ENCODE measurements at places on chromosomes 7 and 10. TPM values are rescaled to one million over a fixed set of nuclear protein-coding genes. Genes with fewer than 3 reads are reported as not detected.
A peak's percentile ranks its signal among the peaks of the same experiment; 100 is the strongest.

DNA sequence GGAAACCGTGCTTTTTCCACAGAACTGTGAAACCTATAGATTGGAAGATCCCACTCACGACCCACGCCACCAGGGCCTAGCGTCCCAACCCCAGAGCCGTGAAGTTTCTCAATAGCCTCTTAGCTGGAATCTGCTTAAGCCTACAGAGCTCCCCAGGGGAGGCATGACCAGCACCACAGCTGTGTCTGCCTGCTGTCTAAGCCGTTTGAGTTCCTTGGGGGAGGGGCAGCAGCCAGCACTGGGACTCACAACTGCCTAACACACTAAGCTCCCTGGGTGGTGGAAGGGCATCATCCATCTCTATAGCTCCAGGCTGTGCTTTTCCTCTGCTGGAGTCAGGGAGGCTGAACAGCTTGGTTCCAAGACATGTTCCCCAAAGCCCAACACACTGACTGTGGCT lies 26.0 kb upstream of the TMEM140 start:
- DNase-seq, result no peak

- DNase-seq, result no peak
These were observed 79.6 kb upstream of the TMEM72 start for GRCh38 chr10:44831581-44831980.

DNA sequence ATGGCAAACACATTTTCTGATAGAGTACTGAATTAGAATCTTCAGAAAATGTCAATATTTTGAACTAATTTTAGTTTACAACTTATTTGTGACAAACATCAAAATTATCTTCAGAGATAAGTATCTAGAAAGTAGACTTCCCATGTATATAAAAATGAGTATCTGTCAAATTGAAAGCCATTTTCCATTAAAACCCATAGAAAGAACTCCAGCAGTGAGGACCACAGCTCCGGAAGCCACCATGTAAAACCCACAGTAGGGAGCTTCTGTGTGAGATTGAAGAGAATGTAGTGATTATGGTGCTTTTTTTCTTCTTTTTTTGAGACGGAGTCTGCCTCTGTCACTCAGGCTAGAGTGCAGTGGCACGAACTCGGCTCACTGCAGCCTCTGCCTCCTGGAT lies 687.0 kb downstream of the TYW1 start:
- no peak for DNase-seq

- no peak for DNase-seq
These were observed 66.1 kb downstream of the GRID1 start for GRCh38 chr10:86300399-86300925.

DNA sequence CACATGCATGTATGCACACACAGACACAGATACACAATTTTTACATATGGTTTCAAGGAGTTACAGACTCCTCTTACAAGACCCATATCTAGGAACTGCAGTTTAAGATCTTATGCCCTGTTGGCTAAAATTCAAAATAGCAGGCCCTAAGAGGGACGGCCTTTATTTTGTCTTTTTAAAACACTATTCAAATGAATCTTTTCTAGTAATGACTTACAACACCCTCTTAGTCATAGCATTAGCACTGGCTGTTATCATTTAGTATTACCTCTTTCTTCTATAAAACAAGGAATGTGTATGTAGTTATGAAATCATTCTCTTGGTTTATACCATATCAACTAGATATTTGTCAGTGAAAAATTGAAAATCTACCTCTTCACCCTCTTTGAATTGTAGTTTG lies 15.3 kb downstream of the PAPSS2 start:
- DNase-seq, result peak; percentile 78

GRCh38 chr7:7321681-7322080 lies 139.3 kb downstream of the C1GALT1 start:
- DNase-seq, result peak; percentile 3

DNA sequence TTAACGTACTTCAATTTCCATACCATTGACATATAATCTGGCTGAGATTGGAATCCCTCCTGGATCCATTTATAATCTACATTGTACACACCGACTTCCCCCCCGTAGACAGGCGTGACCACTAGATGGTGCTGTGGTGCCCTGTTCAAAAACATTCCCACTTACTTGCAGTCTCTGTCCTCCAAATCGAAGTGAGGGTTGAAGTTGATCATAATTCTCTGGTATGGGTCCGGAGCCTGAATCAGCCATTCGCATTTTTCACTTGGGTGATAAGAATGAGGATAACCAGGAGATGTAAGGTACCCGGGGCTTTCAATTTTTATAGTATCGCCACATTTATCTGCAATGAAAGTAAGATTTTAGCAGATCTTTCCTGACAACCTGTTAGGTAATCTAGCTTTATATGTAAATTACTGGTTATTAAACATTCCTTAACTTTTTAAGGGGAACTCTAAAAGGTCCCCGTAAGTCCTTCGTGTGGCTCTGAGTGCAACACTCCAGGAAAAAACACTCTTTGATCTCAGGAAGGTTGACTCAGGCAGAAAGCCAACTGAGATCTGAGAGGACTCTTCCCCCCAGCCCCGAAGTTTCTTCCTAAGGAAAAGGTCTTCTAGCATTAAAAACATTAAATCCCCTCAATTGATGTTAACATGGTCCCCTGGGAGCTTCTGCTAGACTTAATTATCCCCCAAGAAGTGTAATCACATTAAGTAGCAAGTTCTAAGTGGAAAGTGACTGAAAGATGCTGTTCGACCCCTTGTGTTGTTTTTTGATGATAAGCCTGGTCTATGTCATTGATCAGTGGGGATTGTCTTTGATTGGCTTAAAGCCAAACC lies 3.7 kb downstream of the NRP1 start:
- peak; percentile 94 for DNase-seq

DNA sequence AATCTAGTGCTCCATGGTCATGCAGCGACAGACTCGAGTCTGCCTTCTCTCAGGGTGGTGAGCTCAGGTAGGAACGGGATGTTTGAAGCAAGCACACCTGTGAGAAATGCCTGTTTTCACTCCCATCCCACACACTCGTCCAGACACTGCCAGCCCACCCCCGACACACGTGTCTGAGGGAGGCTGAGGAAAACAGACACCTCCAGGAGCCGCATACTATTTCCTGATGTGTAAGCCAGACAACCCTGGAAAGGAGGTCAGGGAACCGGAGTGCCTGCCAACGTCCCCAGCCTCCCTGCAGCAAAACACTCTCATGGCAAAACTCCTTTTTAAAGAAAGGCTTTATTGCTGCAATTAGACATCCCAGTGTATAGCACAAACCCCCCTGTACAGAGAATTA lies 80.2 kb downstream of the ALOX5 start:
- DNase-seq, result no peak

GRCh38 chr7:27112955-27113949 lies 10.8 kb upstream of the HOXA2 start:
- peak; percentile 90 for DNase-seq

GRCh38 chr7:14639801-14640200 lies 262.8 kb downstream of the DGKB start:
- DNase-seq, result no peak

DNA sequence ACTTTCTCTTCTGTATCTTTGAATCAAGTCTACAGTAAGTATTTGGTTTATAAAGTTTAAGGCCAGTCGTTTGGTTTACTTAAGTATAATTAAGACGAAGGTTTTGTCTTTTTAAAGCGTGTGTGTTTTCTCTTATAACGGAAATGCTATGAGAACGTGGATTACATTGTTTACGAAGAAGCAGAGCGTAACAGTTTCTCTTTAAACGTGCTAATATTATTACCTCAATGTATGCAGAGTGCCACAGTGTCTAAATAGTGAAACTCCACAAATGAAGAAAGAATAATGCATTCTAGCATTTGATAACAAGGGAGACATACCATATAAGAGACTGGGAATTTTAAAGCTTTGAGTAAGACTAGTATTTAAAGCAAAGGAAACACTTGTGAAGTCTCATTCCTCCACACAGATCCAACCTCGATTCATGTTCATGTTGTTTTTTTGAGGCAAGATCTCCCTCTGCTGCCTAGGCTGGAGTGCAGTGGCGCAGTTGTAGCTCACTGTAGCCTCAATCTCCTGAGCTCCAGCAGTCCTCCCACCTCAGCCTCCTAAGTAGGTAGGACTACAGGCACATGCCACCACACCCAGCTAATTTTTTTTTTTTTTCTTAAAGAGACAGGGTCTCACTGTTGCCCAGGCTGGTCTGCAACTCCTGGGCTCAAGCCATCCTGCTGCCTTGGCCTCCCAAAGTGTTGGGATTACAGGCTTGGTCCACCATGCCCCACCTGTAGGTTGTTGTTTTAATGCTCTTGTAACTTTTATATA lies 75.1 kb downstream of the ANKRD61 start:
- DNase-seq, result peak; percentile 73

DNA sequence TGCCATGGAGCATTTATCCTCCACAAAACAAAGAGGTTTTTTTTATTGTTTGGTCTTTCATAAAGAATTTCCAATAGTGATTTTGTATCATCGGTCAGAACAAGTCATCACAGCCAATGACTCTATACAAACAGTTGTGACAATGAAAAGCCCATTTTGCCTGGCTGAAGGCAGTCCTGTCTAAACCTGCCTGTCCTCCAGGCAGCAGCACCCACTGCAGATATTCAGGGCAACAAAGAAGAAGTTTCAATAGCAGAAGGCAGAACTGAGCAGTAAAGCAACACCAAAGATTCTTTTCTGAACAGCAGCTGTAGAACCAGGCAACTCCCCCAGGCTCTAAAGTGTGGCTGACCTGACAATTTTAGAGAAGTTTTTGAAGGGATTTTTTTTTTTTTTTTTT lies 169.4 kb downstream of the FGFR2 start:
- no peak for DNase-seq

DNA sequence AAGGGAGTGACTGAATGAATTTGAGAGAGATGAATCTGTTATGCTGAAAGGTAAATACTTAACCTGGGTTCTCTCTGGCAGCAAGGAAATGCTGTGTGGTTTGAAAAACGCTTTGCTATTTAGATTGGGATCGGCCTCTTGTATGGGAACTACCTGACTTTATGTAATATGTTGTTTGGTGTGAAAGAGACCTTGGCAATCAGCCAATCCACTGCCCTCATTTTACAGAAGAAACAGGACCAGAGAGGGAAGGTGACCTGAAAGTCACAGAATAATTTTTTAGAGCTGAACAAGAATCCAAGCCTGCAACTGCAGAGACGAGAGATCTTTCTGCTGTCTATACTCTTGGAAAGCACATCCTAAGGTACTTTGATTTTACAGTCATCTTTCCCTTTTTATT lies 1.0 kb downstream of the BUD31 start:
- no peak for DNase-seq

The KCNMA1 gene
- 40.1 TPM for total RNA-seq

The TCTN3 gene
- total RNA-seq, result 38.3 TPM

The SOSTDC1 gene
- not detected for total RNA-seq

The BLNK gene
- not detected for total RNA-seq

The H2BK1 gene
- not detected for total RNA-seq

The TAS2R5 gene
- 1.4 TPM for total RNA-seq

The TMEM196 gene
- total RNA-seq, result not detected

The ZEB1 gene
- total RNA-seq, result 228 TPM

The PVRIG gene
- total RNA-seq, result not detected

The FHIP2A gene
- total RNA-seq, result 36.6 TPM

The ZNF398 gene
- 11.2 TPM for total RNA-seq
